AG10803 (cell line): ENCODE measurements at places on chromosomes 7 and 10.

DNA sequence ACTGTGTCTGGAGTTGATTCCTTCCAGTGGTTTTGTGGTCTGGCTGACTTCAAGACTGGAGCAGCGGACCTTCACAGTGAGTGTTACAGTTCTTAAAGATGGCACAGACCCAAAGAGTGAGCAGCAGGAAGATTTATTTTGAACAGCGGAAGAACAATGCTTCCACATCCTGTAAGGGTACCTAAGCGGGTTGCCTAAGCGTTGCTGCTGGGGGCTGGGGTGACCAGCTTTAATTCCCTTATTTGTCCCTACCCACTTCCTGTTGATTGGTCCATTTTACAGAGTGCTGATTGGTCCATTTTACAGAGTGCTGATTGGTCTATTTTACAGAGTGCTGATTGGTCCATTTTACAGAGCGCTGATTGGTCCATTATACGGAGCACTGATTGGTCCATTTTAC is 13.2 kb downstream of the AKR1B15 start:
- peak; percentile 93 for DNase-seq

DNA sequence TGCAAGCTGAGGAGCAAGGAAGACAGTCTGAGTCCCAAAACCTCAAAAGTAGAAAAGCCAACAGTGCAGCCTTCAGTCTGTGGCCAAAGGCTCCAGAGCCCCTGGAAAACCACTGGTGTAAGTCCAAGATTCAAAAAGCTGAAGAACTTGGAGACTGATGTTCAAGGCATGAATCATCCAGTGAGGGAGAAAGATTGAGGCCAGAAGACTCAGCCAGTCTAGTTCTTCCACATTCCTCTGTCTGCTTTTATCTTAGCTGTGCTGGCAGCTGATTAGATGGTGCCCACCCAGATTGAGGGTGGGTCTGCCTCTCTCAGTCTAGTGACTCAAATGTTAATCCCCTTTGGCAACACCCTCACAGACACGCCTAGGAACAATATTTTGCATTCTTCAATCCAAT is 20.1 kb upstream of the MDFIC start:
- DNase-seq: peak; percentile 63

DNA sequence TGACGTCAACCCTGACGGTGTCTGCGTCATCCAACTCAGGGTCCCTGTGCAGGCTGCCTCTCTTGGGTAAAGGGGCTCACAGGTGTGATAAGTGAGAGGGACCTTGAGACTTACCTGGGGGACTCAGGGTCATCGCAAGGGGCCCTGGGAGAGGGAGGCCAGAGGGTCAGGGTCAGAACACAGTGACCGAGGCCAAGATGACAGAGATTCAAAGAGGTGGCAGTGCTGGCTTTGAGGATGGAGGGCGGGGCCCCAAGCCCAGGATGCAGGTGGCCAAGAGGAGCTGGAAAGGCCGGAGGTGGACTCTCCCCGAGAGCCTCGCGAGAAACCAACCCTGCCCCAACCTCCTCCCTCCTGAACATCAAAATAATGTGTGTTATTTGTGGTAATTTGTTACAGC is 165.2 kb upstream of the PPP2R2D start:
- no peak for DNase-seq

GRCh38 chr7:226281-226895 is 34.0 kb downstream of the FAM20C start:
- DNase-seq: peak; percentile 44

GRCh38 chr10:71081912-71082311 is 130.5 kb upstream of the UNC5B start:
- DNase-seq: no peak

- peak; percentile 77 for DNase-seq
Measured at GRCh38 chr7:93015779-93016481, 101.8 kb downstream of the SAMD9 start.

- DNase-seq: no peak
Measured at GRCh38 chr7:7519056-7519455, 16.6 kb downstream of the COL28A1 start.

DNA sequence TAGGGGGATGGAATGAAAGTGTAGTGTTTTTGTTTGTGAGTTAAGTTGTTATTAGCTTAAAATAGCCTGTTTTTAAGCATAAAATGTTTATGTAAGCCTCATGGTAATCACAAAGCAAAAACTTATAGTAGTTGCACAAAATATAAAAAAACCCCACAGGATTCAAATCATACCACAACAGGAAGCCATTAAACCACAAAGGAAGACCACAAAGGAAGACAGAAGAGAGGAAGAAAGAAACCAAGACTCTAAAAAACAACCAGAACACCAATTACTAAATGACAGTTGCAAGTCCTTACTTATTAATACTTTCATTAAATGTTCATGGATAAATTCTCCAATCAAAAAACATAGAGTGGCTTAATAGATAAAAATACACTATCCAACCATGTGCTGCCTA is 63.6 kb downstream of the ANKRD7 start:
- DNase-seq: no peak

DNA sequence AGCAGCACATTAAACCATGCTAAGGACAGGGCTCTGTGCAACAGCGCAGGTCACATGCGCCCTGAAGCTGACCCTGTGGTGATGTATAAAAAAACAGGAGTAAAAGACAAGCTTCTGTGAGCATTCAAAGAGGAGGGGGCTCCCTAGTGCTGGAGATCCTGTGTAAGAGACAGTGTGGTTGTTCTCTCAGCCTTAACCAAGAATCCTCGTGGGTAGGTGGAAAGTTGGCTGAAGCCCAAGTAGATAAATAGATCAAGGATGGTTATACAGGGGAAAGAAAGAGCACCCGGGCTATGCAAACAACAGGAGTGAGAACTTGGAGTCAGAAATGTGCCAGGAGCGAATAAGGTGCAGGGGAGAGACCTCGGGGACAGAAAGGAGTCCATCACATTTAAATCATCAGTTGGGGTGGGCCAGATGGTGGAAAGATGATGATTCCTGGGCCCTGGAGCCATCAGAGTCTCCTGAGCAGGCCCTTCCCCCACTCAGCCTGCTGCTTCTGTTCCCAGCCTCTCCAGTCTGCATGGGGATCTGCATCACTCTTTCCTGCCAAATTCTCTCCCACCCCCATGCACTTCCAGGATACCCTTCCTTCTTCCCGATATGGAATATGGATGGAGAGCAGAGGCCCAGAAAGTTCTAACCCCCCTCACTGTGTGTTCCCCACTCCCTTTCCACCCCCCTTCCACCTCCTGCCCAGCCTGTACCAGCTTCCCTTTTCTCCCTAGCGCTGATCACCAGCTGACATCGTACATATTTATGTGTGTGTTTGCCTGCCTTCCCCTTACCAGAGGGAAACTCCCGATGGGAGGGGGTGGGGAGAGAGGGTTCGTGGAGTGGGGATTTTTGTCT is 78.1 kb upstream of the PRR15 start:
- no peak for DNase-seq

DNA sequence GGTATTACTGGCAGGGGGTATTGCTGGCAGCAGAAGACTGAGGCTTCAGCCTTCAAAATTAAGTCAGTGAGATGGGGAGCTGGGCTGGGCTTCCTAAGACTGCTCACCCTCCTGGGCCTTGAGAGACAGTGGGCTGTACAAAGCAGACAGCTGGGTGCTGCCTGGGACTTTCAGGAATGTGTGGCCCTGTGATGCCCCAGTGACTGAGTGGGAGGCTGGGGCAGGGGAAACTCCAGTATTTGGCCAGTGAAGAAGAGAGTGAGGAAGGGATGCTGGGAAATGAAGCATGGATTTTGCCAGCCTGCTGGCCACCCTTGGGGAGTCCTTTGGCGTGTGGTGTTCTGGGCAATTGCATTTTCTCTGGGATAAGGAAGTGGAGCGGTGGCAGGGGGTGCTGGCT is 442 bp downstream of the ANKRD2 start:
- DNase-seq: peak; percentile 12

DNA sequence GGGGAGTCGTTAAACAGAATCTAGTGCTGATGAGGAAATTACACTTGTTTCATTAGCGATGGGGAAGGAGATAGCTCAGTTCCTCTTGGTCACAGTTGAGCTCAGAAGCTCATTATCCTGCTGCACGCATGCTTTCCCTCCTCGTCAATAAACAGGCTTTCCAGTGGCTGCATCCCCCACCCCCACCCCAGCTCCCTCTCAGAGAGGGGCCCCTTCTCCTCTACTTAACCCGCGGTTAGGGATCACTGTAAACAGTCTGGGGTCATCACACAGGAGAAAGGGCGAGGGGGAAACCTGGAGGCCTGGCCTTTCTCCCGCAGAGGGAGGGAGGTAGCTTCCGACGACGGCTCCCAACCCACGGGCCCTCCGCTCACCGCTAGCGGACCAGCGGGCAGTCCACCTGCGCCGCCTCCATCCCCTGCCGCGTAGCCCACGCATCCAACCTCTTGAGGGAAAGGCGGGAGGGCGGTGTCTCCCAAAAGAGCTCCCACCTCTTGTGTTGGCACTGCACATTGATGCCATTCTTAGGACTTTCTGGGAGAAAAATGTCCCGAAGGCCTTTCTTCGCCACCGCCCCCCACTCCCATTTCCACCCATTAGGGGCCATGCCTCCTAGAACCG is 80.8 kb downstream of the PAX2 start:
- DNase-seq: no peak

GRCh38 chr10:117865945-117866344 is 180.8 kb downstream of the RAB11FIP2 start:
- no peak for DNase-seq

DNA sequence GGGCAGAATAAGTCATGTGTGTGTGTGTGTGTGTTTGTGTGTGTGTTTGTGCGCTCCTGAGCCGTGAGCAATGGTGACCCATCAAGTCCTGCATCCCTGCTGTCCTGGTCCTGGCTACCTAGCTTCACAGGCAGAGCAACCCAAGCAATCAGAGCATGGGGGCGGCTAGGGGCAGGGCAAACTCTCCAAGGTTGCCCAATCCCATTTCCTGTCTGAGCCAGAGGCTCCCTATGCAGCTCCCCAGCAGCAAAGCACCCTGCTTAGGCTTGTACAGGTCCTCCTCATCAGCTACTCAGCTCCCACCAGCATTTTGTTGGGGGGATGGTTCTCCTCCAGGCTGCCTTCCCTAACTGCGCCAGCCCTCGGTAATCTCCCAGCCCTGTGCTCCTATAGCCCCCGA is 31.1 kb upstream of the CRHR2 start:
- no peak for DNase-seq

DNA sequence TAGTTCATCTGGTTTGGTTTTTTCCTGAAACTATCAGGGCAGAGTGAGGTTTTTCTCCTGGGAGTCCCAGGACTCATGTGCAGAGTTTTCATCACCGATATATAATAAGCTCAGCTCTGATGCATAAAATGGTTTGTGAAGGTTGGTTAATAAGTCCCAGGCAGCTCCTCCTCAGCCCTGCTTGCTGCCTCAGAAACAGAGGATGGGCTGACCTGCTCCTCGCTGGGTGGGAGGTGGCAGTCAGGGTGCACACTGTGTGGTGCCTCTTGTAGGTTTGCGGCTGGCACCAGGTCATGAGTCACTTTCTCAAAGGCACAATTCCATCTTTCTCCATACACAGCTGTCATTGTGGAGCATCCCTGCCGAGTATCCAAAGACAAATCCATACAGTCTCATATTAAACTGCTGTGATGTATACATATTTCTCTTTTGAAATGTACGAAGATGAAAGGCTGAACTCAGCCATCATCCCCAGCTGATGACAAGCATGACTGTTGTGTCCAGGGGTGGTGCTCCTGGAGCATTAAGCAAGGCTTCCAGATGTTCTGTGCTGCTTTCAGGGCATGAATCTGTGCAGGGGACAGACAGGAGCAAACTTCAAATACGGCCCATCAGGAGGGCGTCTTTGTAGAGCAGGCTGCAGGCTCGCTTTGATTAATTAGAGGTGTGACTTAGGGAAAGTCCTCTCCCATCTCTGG is 125.7 kb upstream of the NPS start:
- no peak for DNase-seq

- DNase-seq: no peak
Measured at GRCh38 chr10:99905971-99906370, 103.8 kb downstream of the DNMBP start.

DNA sequence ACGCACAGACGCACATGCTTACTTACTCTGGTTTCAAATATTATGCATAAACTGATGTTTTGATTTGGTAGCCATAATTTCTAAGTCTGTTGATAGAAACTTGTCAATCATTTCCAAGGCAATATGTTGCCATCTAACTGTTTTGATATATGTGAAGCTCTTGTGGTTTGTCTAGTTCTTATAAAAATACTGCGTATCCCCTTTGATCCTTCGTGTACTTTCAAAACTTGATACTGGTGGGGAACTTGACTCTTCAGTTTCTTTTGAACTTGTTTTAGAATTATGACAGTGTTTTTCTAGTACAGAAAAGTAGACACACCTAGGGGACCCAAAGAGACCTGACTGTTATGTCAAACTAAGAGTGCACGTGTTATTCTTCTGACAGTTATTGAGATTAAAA is 708.0 kb downstream of the LRMDA start:
- no peak for DNase-seq

DNA sequence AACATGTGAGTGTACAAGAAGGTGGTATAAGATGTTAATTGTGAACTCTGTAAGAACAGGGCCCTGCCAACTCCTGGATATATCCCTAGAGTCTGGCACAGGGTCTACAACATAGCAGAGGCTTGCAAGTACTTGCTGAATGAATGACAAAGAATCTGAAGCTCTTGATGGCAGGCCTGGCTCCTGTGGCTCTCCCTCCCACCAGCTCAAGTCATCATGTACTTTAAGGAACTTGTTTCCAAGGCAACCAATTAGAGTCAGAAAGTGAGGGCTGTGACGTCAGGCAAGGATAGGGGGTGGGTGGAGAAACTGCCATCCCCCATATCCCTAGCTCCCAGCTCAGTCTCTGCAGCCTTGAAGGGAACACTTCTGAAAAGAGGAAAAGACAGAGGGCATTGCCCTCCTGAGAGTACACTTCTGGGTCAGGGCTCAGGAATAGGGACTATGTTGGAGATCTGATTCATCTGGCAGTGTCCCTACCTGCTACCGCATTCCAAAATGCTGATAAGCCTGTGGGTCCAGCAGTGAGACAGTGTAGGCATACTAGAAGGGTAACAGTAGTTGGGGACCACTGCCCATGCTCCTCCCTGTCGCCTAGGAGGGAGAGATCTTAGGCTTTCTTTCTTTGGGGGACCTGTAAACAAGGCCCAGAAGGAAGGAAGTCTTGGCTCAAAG is 34.6 kb upstream of the BTRC start:
- DNase-seq: no peak

GRCh38 chr7:41503438-41503837 is 199.5 kb downstream of the INHBA start:
- peak; percentile 34 for DNase-seq

DNA sequence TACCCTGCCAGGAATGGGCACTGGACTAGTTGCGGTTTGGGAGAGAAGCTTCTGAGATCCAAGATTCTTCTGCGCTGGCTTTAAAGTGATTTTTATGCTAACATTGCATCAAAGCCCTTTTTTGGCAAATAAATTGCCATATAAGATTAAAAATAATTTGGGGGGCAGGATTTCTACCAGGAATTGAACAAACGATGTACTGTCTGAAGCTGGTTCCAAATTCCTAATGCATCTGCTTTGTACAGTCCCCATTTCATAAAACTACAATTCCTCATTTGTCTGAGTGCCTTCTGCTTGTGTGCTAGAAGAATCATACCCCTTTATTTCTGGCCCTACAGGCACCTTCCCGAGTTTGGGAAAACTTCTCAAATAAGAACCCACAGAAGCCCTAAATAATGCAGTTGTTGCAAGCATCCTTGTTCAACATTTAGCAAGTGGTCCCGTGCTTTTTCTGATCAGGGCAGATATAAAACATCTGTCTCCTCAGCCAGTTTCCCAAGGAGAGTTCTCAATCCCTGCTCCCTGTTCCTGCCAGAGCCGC is 349.7 kb downstream of the PTEN start:
- DNase-seq: no peak
